ENCODE measurements at places on chromosomes 5 and 9.
A peak's percentile ranks its signal among the peaks of the same experiment; 100 is the strongest.

GRCh38 chr9:28059192-28059591, 485.9 kb upstream of the C9orf72 start:
- no peak for DNase-seq

GRCh38 chr5:124591583-124591982, 154.9 kb downstream of the ZNF608 start:
- DNase-seq = no peak

DNA sequence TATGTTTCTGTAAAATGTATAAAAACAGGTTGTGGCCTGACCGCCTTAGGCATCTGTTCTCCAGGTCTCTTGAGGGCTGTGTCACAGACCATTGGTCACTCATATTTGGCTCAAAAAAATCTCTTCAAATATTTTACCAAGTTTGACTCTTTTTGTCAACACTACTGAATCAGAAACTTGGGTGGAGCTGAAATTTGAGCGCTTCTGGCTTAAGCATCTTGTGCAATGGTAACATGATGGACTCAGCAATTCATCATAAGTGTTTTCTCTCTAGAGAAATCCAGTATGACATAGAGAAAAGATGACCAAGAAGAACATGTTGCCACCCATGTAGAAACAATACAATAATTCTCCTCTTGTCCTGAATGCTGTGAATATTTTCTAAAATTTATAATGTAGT, 387.9 kb downstream of the MAT2B start:
- DNase-seq = no peak

DNA sequence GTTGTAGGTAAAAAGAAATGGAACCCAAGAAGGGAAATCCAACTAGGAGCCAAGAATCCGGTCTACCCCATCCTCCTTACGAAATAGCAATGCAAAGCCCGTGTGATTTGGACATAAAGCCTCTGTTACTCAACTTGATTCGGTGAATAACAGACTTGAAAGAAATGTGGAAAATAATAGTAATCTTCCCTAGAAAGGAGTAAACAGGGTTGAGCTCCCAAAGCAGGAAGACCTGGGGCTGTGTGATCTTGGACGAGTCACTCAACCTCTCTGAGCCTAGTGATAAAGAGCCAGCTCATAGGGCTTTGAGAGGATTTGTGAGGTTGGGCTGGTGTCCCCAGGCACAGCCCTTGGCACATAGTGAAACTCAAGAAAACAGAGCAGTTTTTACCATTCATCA, 42.7 kb upstream of the IL17B start:
- DNase-seq = no peak

DNA sequence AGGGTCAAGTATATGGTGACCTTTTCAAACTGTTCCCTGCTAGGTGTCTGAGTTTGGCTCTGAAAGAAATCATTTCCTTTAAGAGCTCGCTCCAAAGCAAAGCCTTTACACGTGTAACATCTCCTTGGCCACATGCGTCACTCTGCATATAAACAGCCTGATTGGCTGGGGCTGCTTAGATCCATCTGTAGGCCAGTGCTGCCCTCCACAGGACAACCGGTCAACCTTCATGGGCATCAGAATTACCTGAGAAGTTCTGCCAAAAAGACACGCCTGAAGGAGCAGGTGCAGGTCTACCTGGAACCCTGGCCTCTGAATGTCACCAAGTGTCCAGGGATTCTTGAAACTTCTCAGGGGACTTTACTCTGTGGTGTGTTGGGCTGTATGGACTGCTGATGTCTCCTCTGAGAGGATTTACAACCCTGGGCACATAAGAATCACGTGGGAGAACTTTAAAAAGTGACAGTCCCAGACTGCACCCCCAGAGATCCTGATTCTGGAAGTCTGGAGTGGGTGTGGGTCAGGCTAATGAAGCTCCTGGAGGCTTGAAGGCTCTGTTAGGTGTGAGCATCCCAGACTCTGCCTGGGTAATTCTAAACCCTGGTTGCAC, 497.6 kb downstream of the GADD45G start:
- DNase-seq = peak; percentile 76

DNA sequence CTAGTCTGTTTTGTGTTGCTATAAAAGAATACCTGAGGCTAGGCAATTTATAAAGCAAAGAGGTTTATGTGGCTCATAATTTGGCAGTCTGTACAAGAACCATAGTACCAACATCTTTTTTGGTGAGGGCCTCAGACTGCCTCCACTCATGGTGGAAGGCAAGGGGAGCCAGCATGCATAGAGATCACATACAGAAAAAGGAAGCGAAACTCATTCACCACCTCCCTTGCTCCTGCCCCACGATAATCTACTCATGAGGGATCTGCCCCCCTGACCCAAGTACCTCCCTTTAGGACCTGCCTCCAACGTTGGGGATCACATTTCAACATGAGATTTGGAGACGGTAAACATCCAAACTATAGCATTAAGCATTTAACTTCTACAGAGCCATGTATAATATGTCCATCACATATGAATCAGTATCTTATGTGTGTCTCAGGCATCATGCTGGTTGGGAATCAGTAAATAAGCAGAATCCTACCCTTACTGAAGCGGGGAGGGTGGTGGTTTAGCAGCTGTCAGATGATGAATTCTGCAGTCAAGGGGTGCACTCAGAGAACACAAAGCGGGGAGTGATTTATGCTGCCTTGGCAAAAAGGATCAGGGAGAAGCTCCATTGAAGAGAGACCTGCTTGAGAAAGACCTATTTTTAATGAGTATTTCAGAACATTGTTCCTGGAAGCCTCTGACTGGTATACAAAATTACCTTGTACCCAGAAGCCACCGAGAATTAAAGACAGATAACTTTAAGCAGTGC, 34.8 kb downstream of the HMGXB3 start:
- no peak for DNase-seq

DNA sequence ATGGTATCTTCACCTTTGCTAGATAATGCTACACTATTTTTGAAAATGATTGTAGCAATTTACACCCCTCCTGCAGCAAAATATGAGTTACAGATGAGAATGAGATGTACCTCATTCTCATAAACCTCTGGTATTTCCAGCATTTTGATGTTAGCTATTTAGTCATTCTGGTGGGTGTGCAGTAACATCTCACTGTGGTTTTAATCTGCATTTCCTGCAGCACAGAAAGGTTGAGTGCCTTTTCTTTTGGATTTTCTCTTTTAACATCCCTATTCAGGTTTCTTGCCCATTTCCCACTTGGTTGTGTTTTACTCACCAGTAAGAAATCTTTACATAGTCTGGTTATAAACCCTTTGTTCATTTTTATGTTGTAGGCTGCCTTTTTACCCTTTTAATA, 206.2 kb downstream of the NR3C1 start:
- no peak for DNase-seq

DNA sequence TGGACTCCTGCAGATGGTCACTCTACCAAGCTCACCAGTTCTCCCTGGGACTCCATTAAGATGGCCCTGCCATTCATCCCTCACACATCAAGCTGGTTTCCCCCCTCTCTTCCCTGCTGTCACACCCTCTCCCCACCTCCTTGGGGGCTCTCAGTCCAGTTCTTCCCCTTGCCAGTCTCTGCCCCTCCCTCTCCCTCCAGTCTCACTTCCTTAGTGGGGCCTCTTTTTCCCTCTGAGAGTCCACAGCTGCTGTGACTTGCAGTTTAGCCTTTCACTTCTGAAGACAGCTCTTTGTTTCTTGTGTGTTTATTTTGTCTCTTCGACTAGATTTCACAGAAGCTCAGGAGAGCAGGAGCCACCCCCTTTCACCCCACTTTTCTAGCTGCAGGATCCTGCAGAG, 10.5 kb downstream of the DOCK2 start:
- no peak for DNase-seq

- no peak for DNase-seq
Measured at GRCh38 chr5:116764941-116765340, 190.3 kb upstream of the SEMA6A start.

- peak; percentile 32 for DNase-seq
Measured at GRCh38 chr5:78735834-78736463, 87.4 kb upstream of the LHFPL2 start.

DNA sequence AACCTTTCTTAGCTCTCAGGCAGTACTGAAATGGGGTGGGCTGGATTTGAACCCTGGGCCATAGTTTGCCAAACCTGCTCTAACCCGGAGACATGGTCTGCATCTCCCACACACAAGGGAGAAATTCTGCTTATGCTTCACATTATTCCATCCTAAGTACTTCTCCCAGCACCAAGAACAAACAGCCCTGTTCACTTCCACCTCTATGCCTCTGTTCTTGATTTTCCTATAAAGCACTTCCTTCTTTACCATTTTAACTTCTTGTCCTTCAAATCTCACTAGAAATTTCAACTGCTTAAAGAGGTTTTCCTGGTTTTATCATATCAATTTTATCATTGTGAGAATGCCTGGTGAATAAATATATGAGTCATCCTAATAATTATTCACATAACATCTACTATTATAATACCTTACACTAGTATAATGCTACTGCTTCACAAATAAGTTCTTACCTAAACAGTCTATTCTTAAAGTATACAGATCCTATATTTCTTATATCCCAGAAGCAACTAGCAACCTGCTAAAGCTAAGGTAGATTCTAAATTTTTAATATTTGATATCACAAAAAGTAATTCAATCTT, 12.7 kb downstream of the FEM1C start:
- DNase-seq = no peak

- DNase-seq = no peak
Measured at GRCh38 chr9:127801955-127802575, 617 bp upstream of the FPGS start.

DNA sequence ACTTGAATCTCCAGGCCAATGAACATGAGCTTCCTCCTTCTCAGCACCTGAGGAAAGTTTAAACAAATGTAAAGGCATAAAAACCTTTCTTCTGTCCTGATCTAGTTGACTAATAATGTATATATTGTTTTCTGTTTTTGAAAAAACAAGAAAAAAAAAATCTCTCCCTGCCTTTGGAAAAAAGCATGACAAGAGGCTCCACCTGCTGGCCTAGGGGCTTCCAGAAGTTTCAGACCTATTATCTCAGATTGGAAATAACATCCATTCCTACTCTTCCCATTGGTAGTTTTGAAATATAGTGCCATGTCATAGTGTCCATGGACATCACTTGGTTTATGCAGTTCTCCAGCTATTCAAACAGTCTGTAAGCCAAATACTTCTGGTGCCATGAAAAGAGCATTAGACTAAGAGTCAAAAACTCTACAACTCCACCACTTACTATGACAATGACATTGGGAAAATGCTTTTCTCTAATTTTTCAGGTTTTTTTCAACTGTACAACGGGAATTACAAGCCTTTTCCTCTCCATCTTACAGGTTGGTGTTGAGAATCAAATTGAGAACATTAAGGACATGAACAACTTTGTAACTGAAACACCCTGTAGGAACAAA, 409.6 kb upstream of the MPDZ start:
- peak; percentile 9 for DNase-seq

GRCh38 chr9:107948601-107949000, 459.0 kb upstream of the KLF4 start:
- DNase-seq = no peak

GRCh38 chr5:129124608-129125007, 30.1 kb downstream of the ISOC1 start:
- no peak for DNase-seq

Data from Calu3 (cell line).